Eye (tissue), 1 donor: ENCODE measurements at places on chromosomes 1 and 21.

- DNase-seq, result peak; percentile 45
Measured at GRCh38 chr1:81232420-81232819, 568.3 kb upstream of the ADGRL2 start.

GRCh38 chr1:2609319-2610035 lies 22.9 kb downstream of the PRXL2B start:
- DNase-seq, result no peak

GRCh38 chr1:220527279-220527907 lies 543 bp upstream of the MARK1 start:
- peak; percentile 82 for DNase-seq

DNA sequence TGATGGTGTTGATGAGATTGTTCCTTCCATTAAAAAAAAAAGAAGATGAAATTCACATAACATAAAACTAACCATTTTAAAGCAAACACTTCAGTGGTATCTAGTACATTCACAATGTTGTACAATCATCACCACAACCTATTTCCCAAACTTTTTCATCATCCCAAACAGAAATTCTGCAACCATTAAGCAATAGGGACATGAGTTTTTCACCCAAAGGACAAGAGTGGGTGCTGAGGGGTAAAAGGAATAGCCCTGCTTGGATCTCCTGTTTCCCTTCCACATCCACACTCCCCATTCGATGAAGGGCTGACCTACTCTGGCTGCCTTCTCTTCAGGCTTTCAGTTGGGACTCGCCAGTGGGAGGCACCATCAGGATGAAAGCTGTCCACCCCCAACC lies 59.3 kb downstream of the SLC9A1 start:
- DNase-seq, result no peak
